Hair follicular keratinocyte (primary cell): ENCODE measurements at places on chromosomes 2 and 18. TPM values are rescaled to one million over a fixed set of nuclear protein-coding genes. Genes with fewer than 3 reads are reported as not detected.

Gene PER2
- total RNA-seq = 3.2 and 6.8 TPM in 2 replicates

Gene RBM43
- total RNA-seq = 0.99 and 1.4 TPM in 2 replicates

Gene CHST9
- 0.16 TPM in 1 of 2 replicates, not detected in the other for total RNA-seq

Gene SLC11A1
- total RNA-seq = 0.08 TPM in 1 of 2 replicates, not detected in the other

Gene DUSP2
- 14.1 and 14.2 TPM in 2 replicates for total RNA-seq

Gene POTEJ
- total RNA-seq = not detected in 2 replicates
